SK-N-MC (cell line): ENCODE measurements at places on chromosomes 3 and 15.

DNA sequence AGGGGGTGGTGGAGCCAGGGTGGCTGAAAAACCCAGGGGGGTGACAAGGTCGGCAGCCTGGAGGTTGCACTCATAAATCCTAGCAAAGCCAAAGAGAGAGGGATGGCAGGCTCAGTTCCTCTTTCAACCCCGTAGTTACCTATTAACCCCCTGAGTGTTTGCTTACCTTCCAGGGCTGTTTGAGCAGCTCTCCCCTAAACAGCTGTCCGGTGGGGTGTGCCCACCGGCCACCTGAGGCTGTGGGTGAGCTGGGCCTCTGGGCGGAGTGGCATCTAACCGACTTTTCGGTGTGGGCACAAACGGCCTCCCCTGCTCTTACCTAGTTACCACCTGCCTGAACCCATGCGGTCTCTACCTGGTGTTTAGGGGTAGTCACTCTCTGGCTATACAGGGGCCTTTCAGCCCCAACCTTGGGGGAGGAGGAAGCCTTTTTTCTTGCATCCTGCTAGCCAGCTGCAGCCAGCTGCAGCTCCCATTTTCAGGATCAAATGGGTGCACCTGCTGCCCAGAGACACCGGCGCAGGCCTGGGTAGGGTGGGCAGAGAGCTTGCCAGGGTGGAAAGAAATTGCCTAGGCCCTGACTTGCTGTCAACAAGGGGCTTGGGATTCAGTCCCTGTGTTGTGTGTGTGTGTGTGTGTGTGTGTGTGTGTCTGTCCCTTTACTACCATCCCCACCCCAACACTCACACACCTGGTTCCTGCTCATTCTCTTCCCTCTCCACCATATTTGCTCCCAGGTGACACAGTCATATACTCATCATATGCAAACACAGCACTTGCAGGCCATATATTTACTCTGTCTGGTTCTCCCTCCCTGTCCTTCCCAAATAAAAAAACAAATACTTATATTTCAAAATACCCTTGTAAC is 3.7 kb downstream of the DLL4 start:
- DNase-seq, result no peak

DNA sequence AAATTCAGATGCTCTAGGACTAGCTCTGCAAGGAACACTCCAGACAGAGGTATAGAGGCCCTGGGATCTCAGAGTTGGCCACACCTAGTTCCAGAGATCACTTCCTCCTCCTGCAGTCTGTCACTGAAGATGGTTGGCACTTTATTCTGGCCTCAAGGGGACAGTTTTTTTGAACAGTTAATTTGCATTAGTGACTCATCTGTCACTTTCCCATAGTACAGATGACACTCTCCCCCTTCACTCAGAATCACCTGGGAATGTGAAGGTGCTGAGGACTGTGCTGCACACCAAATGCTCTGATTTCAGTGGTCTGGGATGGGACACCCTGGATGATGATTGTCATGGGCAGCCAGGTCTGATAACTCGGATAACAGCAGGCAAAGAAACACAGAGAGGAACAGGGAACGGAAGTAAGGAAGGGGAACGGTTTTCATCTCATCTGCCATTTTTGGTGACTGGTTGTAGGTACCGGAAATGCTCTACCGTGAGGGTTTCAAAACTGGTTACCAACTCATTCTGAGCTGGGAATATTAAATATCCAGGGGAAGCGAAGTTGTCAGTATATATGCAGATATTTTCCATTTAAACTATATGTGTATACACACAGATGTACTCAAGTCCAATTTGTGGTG is 232.5 kb upstream of the ST8SIA2 start:
- no peak for DNase-seq

DNA sequence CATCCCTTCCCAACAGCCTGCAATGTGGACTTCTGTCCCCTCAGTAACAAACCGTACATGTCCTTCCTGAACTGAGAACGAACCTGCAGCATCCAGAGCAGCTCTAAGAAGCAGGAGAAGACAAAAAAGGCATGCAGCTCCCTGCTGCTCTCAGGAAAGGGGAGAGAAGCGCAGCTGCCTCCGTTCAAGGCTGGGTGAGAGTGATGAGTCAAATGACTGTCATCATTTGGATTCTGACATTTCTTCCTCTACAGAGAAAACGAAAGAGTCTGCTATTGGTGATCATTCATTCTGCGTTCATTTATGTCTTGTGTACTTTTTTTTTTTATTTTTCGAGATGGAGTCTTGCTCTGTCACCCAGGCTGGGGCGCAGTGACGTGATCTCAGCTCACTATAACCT is 677.8 kb downstream of the FHIT start:
- DNase-seq, result no peak

DNA sequence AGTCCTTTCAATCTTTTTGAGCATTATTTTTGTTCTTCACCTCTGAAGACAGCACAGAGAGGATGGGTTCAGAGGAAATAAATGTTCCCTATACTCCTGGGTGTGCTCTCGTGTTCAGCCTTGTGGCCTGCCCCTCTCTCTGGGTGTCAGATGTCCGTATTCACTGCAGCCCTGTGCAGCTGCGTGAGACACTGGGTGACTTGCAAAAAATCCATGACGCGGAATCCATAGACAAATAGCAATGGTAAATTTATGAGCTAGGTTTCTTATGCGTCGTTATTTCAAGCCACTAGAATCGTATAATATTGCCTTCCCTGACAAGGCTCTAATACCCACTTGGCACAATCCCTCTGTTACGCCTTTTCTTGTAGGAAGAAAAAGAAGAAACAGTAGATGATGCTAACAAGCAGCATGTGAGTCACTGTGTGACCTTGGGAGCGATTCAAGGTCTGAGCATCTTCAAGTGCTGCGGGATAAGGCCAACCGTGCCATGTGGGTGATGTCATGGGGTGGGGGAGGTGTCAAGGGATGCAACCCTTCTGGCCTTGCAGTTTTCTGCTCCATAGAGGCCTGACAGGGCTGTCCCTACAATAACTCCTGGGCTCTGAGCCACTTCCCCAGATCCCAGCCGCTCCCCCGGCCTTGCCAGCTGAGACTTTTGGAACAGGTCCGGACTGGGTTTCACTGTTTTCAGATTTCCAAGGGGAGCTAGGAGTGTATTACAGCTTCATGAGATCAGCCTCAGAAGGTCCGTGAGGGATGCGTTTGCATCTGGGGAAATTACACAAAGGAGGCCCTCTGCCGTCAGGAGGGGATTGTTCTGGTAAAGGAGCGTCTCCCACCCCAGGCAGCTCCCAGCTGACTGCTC is 47.6 kb upstream of the POMGNT2 start:
- DNase-seq, result no peak

GRCh38 chr15:58524247-58524646 is 92.5 kb downstream of the LIPC start:
- no peak for DNase-seq

GRCh38 chr3:126373146-126373613 is 16.0 kb upstream of the KLF15 start:
- no peak for DNase-seq

DNA sequence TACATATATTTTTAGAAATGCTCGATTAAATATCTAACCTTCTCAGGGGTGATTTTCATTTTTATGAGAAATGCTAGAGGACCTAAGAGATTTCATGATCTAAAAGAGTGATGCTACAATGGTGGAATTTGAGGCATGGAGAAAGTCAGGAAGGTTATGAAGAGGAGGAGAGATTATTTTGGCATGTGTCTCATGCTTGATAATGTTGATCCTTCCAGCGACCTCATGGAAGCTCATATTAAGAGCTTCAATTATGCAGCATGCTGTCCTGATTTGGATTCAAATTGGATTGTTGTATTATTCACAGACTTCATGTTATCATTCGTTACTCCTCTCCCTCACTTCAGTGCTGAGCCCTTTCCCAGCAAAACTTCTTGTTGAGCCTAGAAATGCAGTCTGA is 112.5 kb downstream of the RAP2B start:
- DNase-seq, result no peak

DNA sequence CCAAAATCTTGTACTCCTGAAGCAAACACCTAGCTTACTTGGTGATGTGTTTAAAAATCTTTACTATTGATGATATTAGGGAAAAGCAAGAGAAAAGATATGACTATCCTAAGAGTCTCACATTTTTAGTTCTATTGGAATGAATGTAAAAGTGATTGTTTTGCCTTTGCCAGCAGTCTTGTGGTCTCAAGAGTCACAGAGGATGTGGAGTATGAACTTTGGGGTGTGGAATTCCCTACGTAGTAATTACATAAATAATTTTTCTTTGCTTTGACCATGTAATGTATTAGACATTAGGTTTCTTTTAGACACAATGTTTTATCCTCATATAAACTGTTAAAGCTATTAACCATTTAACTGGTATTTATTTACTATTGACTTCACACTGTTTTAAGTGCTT is 387.6 kb downstream of the NAALADL2 start:
- no peak for DNase-seq

DNA sequence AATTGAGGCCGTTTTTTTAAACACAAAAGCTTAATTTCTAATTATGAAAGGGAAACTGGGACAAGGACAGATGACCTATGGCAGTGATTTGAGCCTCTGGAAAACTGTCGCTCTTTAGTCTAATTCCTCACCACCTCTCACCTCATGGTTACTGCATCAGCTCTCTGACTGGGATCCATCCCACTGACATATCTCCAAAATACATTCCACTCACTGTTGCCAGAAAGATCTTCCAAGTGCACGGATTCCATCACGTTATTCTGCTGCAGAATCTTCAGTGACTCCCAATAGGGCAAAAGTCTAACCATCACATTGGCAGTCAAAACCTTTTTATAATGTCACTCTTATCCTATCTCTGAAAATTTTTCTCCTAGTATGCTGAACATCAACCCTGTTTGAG is 132.3 kb upstream of the MB21D2 start:
- DNase-seq, result no peak

DNA sequence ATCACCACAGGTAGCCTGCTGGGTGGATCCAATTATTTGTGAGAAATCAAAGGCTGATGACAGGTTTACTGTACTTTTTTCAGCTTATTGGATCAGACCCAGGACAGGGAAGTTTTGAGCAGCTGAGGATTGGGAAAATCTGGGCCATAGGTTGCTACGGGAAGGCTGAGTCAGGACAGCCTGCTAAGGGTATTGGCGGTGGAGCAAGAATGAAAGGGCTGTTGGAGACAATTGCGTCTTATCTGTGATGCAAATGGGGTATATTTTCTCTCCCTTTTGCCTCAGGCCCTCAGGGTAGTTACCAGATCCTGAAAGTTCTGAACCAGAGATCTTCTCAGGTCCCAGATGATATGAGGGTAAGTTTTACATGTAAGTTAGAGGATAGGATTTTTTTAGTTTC is 317.7 kb downstream of the EDEM1 start:
- DNase-seq, result no peak

GRCh38 chr3:155335724-155336354 is 42.4 kb upstream of the STRIT1 start:
- DNase-seq, result no peak

- DNase-seq, result no peak
These were observed 84.1 kb downstream of the CHL1 start for GRCh38 chr3:280681-281080.

- DNase-seq, result no peak
These were observed 241.2 kb downstream of the PYDC2 start for GRCh38 chr3:191702121-191702520.

- DNase-seq, result no peak
These were observed 10.5 kb downstream of the ABI3BP start for GRCh38 chr3:100982710-100983109.

DNA sequence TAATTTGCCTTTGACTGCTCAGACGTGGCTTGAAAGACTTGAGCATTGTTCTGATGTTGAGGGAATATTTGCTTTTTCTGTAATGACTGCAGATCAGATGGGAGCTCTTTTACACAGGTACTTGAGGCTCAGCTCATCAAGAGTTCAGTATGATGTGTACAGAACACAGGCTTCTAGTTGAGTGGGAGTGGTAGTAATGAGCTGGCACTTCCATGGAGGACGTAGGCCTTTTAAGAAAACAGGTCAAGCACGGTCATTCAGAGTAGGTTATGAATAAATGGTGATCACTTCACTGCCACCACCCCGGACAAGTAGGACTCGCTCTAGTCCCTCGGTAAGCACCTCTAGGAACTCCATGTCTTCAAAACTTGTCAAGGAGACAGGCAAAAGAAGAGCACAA is 8.8 kb downstream of the EMC4 start:
- DNase-seq, result no peak

- no peak for DNase-seq
These were observed 79.3 kb downstream of the TNIK start for GRCh38 chr3:171380711-171381425.

GRCh38 chr3:94065819-94066480 is 3.1 kb downstream of the NSUN3 start:
- DNase-seq, result no peak

DNA sequence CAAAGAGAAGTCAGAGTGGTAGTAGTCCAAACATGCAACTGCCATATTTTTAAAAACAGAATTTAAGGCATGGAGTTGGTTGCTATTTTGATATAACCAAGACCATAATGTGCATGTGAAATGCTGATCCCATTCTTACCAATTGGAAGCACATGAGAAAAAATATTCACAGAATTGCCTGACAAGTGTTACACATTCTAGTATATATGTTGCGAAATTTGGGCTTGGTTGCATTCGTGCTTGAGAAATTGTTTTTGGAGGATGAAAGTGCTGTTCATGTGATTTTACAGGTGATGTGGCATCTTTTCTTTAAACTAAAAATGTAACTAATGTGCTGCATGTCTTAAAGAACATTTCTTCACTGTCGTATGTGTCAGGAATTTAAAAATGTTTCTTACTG is 199.7 kb downstream of the CHL1 start:
- DNase-seq, result no peak

GRCh38 chr15:91947683-91948608 is 94.4 kb downstream of the SLCO3A1 start:
- DNase-seq, result no peak

GRCh38 chr15:63493436-63493835 is 11.0 kb upstream of the USP3 start:
- DNase-seq, result no peak

DNA sequence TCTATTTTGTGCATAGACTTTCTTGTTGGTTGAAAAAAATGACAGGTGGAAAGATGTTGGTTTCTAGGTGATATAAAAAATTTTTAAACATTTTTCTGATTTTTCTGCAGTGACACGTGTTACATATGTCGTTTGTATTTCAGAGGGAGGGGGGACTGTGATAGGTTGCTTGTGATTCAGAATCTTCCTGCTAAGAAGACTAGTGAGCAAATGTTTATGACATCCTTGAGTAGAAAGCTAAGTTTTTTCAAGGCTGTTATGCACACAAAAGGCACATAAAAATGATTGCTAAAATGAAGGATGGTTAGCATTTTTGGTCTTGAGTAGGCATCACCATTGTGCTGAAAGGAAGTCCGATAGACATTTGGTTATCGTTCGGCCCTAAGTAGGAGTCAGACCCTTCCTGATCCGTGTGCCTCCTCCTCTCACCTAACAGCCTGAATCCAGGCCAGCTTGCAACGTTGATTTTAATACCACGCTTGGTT is 1.5 kb downstream of the ZNF639 start:
- DNase-seq, result no peak

DNA sequence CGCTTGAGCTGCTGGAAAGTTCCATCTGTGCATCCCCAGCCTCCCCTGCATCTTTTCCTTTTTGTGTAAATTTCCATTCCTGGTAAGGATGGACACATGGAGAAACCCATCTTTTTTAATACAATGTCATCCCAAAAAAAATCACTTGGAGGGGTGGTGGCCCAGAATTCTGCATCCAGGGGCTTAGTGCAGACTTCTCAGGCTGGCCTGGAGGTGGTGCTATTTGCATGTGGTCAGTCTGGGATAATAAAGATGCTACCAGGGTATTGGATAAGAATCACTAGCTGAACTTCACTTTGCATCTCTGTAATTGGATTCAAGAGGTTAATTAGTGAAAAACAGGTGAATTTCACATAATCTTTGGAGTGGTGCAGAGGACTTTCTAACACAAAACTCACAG is 1.8 kb upstream of the ZSCAN2 start:
- DNase-seq, result no peak
